Right forelimb (tissue), 1 donor: ENCODE measurements at places on chromosomes 6 and 20.

DNA sequence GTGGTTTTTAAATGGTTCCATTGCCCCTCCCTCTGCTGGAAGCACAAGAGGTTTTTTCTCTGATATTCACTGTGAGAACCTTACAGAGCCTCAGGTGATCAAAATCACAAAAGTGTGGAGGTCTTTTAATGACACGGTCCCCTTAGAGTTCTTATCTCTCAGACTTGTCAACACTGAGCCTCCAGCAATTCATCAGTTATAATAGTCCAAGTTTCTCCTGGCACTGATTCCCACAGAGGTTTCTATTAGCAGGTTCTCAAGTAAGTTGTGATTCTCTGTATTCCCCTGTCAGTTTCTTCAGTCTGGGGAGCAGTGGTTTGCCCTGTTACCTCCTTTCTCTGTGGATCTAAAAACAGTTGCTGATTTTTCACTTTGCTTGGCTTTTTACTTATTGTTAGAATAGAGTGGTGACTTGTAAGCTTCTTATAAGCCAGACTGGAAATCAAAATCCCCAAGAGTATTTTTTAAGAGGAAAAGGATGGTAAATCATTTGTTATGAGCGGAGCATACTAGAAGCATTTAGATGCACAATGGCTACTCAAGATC is 157.4 kb upstream of the BMP5 start:
- no peak for DNase-seq

- DNase-seq: no peak
These were observed 11.4 kb downstream of the EZR start for GRCh38 chr6:158807515-158808441.

- no peak for DNase-seq
These were observed 21.4 kb downstream of the SMOC2 start for GRCh38 chr6:168462289-168462853.

DNA sequence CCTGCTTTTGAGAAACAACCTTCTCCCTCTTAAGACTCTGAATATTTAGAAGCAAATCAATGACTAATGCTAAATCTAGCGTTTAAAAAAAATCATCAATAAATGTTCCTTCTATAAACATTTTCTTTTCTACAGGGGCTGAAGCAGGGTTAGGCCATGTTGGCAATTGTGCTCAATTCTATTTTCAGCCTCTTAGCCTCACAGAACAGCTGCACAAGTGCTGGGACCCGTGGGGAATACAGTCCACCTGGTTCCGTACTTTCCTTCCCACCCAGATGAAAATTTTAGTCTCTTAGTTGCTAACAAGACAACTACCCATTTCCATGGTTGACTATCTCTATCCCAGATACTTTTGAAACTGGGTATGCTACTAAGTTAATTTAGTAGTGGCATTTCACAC is 138.6 kb downstream of the RPS12 start:
- DNase-seq: no peak

DNA sequence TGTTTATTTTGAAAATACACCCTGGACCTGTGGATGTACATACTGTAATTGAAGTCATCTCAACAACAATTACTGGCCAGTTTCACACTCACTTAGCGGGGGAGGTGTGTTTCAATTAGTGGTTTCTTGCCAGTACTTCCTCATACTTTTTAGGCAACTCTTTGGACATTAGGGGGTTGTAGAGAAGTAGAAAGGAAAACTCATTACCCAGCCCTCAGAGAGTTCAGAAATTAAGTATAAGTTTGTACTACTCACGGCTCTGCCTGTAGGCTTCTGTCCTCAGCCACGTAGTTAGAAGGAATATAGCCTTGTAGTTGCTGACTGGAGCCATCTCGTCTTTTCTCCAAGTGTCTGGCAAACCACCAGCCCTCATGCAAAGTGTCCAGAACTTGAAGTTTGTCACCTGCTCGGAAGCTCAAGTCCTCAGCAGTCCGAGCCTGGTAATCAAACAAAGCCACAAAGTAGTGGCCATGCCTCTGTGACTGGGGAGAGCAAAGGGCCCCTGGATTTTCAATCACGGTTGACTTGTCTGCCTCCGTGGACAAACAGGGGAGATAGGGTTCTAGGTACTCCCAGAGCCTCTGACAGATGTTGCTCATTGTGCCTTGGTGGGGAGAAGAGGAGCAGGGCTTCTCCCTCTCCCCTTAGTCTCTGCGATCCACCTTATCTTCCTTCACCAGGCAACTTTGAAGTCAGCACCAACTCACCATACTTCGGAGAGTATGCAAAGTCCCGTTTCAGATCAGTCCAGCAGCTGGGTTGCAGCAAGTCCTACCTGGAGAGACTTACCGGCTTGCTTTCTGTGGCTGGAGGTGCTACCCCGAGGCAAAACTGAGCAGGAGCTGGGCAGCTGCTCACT is 749 bp downstream of the FRK start:
- DNase-seq: peak; percentile 37

DNA sequence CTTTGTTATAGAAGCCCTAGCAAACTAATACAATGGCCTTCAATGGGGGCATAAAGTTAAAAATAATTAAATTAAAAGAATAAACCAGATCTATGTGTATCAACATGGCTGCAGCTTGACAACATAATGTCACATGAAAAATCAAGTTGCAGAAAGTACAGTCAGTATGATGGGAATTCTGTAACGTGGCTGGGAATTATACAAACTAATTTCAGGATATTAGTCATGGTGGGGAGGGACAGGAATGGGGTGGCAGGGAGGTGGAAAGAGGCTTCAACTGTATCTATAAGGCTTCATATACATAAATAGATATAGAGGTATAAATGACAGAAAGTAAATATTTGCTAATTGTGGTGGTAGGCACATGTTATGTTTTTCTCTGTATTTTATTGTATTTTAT is 107.1 kb downstream of the UNC5CL start:
- no peak for DNase-seq

- no peak for DNase-seq
These were observed 57.0 kb downstream of the KIF13A start for GRCh38 chr6:17930321-17930993.

GRCh38 chr6:139372326-139373153 is 1.9 kb downstream of the CITED2 start:
- no peak for DNase-seq

GRCh38 chr6:27295301-27296079 is 16.6 kb downstream of the POM121L2 start:
- no peak for DNase-seq

GRCh38 chr20:52536841-52537400 is 345.3 kb upstream of the ZFP64 start:
- no peak for DNase-seq

DNA sequence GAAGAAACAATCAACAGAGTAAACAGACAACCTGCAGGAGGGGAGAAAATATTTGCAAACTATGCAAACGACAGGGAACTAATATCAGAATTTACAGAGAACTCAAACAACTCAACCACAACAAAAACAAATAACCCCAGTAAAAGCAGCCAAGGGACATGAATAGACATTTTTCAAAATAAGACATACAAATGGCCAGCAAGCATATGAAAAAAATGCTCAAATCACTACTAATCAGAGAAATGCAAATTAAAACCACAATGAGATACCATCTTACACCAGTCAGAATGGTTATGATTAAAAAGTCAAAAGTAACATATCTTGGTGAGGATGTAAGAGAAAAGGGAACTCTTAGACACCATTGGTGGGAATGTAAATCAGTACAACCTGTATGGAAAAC is 215.0 kb downstream of the THBS2 start:
- no peak for DNase-seq

- DNase-seq: no peak
These were observed 13.7 kb downstream of the NEDD9 start for GRCh38 chr6:11218538-11219399.

DNA sequence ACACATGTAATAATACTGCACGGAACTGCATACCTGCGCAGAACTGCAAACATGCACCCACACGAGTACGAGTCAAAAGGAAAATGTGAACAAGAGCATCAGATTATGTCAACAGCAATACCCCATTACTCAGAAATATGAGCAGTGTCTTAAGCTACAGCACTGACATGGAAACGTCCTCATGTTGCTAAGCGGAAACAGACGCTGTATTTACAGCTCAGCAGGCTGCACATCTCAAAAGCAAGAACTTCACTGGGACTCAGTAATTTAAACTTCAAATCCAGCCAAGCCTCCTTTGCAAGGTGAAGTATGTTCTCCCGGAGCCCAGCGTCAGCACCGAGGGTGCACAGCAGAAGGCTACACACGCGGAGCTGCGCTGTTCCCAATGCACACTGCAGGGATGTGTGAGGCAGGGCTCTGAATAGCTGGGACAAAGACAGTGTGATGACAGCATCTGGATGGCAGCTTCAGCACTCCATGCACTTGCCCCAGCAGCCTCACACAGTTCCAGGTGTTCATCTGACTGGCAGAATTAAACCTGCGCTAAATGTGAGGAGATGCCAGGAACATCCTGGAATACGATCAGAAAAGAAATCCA is 202.8 kb downstream of the WDR27 start:
- no peak for DNase-seq

DNA sequence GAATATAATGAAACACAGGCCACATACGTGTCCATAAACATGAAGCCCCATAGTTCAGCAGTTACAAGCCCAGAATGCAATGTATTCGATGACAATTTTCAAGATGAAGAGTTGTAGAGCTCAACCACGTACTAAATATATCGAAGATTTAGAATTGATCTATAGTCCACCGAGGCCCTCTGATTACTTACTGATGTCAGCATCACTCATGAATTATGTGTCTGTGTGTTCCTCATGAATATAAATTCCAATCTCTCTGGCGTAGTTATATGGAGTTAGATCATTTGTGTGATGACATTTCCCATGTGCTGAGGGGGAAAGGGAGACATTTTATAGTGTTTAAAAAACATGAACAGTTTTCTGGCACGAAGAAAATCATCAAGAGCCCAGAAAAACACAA is 97.5 kb downstream of the PFDN4 start:
- no peak for DNase-seq

GRCh38 chr6:153131037-153131981 is at the start of gene RGS17:
Gene RGS17, minus strand, starts transcription at chr6:153131282. Its CDS starts 87,264 bp downstream, at chr6:153044018.
- DNase-seq: peak; percentile 86
